ENCODE measurements at places on chromosomes 5 and 9. TPM values are rescaled to one million over a fixed set of nuclear protein-coding genes. Genes with fewer than 3 reads are reported as not detected.

GRCh38 chr9:121735065-121735792, 83.8 kb downstream of the DAB2IP start:
- DNase-seq: peak; percentile 73

CD72 gene
- 0.23 TPM for total RNA-seq

JAKMIP2 gene
- 0.03 TPM for total RNA-seq

GRCh38 chr5:62643556-62644451, 65.2 kb downstream of the LRRC70 start:
- DNase-seq: no peak

PCDHA4 gene
- not detected for total RNA-seq

DNA sequence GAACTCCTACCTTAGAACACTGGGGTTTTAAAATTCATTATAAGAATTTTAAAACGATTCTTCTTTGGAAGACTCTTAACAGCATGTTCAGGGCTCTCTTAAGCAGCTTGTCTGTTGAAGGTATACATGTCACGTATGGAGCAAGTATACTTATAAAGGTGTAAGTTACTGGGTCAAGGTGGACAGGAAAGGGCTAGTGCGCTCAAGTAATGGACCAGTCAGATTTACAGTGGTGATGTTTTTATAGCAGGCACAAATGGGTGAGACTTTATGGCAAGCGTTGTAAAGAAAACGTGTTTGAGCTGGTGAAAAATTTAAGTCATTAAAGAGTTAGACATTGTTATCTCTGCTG, 7.9 kb downstream of the SLC44A1 start:
- peak; percentile 27 for DNase-seq

CCDC69 gene
- total RNA-seq: 0.33 TPM

GRCh38 chr5:133396814-133397213, 215.5 kb downstream of the FSTL4 start:
- no peak for DNase-seq

DNA sequence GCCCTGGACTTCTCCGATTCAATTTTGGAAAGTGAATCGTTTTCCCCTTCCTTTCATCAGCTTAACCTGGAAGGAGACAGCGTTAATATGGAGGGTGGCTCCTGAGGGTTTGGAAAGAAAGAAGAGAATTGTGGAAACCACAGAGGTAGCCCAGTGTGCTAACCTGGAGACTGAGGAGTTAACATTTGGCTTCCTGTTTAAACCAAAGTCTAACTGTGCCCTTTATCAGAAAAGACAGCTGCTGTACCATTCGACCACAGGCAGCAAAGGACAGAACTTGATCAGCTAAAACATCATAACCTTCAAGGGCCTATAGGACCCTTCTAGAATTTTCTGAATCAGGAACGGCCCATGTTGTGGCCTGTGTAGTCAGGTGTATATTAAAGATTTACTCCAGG, 735 bp downstream of the IDNK start:
- DNase-seq: peak; percentile 64

- peak; percentile 25 for DNase-seq
Observed at GRCh38 chr5:112161392-112161748, 257.7 kb downstream of the EPB41L4A start.

DNA sequence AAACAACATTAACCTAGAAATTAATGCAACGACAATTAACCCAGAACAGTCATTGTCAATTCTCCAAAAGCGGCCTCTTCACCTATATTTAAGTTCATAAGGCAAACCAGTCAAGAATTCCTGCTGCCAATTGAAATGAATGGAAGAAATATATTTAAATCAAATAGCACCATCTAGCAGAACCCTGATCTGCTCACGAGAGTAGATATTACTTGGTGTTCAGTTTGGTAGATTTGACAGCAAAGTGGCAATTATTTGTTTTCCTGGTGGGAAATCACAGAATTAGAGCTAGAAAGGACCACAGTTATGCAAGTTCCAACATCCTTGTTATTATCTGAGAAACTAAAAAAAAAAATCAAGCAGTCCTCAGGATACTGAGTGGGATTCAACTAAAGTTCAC, 2.3 kb downstream of the SSBP2 start:
- peak; percentile 19 for DNase-seq

DNA sequence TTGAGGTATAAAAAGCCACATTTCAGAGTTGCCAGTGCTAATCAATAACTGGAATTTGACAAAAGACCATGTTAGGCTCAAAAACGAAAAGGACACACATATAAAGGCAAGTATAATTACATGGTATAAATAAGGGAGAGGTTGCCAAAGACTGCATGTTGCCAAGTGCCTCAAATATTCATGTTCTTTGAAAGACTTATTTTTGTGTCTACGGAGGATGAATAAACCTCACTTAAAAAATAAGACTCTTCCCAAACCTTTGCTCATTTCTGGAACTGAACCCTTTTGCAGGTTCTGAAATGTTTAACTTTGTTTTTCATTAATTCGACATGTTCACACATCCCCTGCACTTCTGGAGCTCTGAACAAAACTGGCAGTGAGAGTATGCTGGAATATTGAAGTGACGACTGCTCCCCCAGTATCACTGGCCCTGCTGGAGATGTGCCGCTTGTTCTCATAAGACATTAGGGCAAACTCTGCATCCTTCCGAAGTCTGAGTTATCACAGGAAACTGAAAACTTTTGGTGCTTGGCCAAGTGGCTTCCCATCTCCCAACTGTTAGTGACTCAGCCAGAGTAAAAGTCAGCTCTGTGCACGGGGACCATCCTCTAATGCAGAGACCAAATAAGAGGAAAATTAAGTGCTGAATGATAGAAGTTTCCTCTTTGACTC, 336.8 kb downstream of the GLIS3 start:
- DNase-seq: no peak

- no peak for DNase-seq
Observed at GRCh38 chr5:909086-909485, 16.4 kb downstream of the TRIP13 start.

BAAT gene
- total RNA-seq: 0.57 TPM

DNA sequence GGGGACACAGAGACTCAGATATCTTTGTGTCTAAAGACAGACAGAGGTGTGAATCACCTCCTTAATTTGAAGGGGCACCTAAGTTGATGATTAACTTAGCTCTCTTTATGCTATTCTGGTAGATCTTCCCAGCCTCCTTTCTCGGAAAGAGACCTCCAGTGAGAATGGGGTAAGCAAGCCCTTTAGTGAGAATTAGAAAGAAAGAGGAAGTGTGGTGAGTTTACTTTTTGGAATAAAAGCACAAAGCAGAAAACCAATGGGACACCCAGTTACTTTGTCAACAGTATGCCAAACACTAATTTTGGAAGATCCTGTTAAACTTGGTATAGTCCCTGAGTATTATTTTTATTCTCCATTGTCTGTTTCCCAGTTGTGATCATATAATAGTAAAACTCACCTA, 302.8 kb upstream of the RASA1 start:
- DNase-seq: no peak

DNA sequence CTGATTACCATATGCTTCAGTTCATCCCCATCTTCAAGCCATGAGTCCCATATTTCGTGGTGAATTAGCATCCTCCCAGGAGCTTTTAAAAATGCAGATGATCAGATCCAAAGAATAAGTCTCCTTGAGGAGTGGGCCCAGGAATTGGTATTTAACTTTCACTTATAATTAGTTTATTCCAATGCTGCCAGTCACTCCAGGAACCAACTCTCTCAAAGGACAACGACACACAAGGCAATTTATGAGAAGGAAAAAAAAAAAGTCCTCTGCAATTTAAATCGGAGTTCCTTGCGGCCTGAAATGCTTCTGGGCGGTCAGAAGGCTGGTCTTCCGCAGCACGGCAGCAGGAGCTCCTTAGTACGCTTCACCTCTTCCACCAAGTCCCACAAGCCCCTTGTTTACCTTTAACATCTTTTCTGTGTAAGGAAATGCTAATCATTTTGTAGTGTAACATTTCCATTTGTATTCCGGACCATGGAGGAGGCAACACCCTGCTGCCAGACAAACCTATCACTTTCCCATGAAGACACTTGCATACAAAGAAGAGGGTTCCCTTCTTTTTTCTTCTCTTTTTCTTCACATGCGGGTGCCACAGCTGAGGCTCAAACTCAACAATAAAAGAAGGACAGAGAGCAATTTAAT, 16.3 kb upstream of the KCNV2 start:
- DNase-seq: no peak

UNC5A gene
- total RNA-seq: 0.28 TPM

ACSL6 gene
- total RNA-seq: not detected

C1QTNF2 gene
- total RNA-seq: 0.18 TPM

GRCh38 chr9:113499876-113500497, 36.5 kb downstream of the RGS3 start:
- no peak for DNase-seq

GRCh38 chr9:104944356-104944755, 16.4 kb upstream of the ABCA1 start:
- DNase-seq: no peak

DNA sequence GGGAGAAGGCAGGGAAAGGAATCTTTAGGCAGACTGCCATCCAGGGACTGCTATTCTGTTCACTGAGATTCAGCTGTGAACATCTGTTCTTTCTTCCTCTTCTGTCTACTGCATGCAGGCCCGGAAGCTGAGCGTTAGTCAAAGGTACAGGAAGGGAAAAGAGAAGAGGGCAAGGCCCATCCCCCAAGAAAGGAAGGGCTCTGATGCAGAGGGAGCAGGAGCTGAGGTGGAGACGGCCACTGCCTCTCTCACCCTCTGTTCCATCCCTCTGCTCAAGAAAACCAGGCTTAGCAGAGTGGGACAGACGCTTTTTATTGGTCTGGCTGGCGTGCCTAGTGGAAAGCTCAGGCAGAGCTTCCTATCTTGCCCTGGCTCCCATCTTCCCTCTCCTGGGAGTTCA, 57.6 kb downstream of the PFDN1 start:
- DNase-seq: no peak

TPD52L3 gene
- total RNA-seq: not detected

DNA sequence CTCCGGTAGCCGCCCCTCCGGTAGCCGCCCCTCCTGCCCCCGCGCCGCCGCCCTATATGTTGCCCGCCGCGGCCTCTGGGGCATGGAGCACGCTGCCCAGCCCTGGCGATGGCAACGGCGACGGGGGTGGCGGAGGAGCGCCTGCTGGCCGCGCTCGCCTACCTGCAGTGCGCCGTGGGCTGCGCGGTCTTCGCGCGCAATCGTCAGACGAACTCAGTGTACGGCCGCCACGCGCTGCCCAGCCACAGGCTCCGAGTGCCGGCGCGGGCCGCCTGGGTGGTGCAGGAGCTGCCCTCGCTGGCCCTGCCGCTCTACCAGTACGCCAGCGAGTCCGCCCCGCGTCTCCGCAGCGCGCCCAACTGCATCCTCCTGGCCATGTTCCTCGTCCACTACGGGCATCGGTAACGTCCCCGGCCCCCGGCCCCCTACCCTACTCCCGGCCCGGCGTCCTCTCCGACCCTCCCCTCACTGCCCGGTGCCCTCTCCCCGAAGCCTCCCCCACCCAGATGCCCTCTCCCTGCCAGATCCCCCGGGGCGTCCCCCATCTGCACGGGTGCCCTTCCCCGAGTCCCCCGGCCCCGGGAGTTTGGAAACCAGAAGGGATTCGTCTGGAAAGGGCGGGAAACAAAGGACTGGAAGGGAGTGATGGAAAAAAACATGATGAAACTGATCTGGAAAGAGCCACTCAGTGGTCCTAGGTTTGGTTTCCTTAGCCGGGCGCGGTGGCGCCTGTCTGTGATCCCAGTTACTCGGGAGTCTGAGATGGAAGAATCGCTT, 417 bp downstream of the SRD5A1 start:
- peak; percentile 67 for DNase-seq
